Fibroblast of lung (primary cell): ENCODE measurements at places on chromosomes 2 and 18. TPM values are rescaled to one million over a fixed set of nuclear protein-coding genes. Genes with fewer than 3 reads are reported as not detected.

The PSMA8 gene
- total RNA-seq = not detected in 2 replicates

The FLACC1 gene
- total RNA-seq = 1.0 and 1.3 TPM in 2 replicates

The GCG gene
- not detected in 2 replicates for total RNA-seq

The ZSWIM2 gene
- total RNA-seq = under 0.01 TPM in 1 of 2 replicates, not detected in the other

The TRIM43B gene
- not detected in 2 replicates for total RNA-seq

The SLC4A5 gene
- total RNA-seq = under 0.01 and 0.17 TPM in 2 replicates

The ST8SIA3 gene
- total RNA-seq = not detected in 2 replicates

The COPS7B gene
- total RNA-seq = 12.1 and 17.7 TPM in 2 replicates

The MAPK4 gene
- total RNA-seq = under 0.01 TPM in 1 of 2 replicates, not detected in the other

The LBX2 gene
- 1.5 and 3.0 TPM in 2 replicates for total RNA-seq

The NEUROD1 gene
- not detected in 2 replicates for total RNA-seq

The SKOR2 gene
- total RNA-seq = not detected in 2 replicates

The CTAGE1 gene
- under 0.01 TPM in 1 of 2 replicates, not detected in the other for total RNA-seq

The ACMSD gene
- total RNA-seq = not detected in 2 replicates

The LHCGR gene
- total RNA-seq = not detected in 2 replicates

The ADRA2B gene
- total RNA-seq = not detected in 2 replicates

The TNFAIP6 gene
- total RNA-seq = 33.1 and 53.8 TPM in 2 replicates

The TMEM247 gene
- not detected in 2 replicates for total RNA-seq

The USP34 gene
- total RNA-seq = 113 and 129 TPM in 2 replicates

The PLEKHM3 gene
- total RNA-seq = 17.2 and 20.1 TPM in 2 replicates

The ABCB11 gene
- total RNA-seq = not detected in 2 replicates

The SULT1C4 gene
- total RNA-seq = 0.26 and 0.50 TPM in 2 replicates

The WDR54 gene
- total RNA-seq = 23.9 and 27.1 TPM in 2 replicates

The AGPS gene
- total RNA-seq = 18.0 and 22.1 TPM in 2 replicates

The CCDC68 gene
- 5.1 and 8.3 TPM in 2 replicates for total RNA-seq

The SCN1A gene
- total RNA-seq = under 0.01 and 0.50 TPM in 2 replicates

The TRAPPC8 gene
- total RNA-seq = 51.1 and 64.2 TPM in 2 replicates

The STEAP3 gene
- 9.8 and 13.7 TPM in 2 replicates for total RNA-seq
